Right atrium auricular region (tissue), 2 donors: ENCODE measurements at places on chromosomes 11 and 22. TPM values are rescaled to one million over a fixed set of nuclear protein-coding genes. Genes with fewer than 3 reads are reported as not detected.
A peak's percentile ranks its signal among the peaks of the same experiment; 100 is the strongest.

DNA sequence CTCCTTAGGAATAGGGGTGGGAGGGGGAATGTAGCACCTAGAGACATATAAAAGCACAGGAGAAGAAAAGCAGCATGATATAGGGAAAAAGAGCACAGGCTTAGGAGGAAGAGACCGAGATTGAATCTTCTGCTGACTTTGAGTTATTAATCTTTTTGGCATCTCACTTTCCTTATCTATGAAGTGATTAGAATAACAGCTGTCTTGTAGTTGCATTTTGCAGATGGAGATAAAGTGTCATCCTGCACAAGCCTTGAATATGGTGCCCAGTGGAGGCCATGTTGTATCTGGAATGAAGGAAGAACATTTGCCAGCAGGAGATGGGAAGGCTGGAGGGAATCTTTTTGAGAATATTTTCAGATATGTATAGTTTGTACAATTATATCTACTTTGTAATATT is 594.7 kb downstream of the NELL1 start:
- H3K4me1 ChIP-seq: no peaks in the 10 kb centered on the region
- no peak overlapping the region for H3K4me3 ChIP-seq
- no peak overlapping the region for H3K27ac ChIP-seq
- no peaks in the 10 kb centered on the region for H3K27me3 ChIP-seq
- DNase-seq: no peak

DNA sequence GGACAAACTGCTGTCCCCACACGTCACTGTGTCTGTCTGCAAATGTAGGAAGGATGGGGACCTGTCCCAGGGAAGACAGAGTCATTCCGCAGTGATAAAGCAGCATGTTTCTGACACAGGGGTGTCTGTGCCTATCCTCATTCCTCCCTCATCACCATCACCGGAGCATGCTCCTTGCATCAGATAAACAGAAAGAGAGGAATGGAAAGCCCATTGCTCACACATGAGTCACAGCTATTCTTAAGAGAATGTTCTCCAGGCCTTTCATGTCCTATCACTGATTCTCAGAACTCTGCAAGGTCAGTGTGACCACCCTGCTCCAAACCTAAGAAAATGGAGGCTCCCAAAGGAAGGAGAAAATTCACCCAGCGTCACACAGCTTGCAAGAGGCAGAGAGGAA is 38.9 kb downstream of the ZNF195 start:
- no peak for DNase-seq

DNA sequence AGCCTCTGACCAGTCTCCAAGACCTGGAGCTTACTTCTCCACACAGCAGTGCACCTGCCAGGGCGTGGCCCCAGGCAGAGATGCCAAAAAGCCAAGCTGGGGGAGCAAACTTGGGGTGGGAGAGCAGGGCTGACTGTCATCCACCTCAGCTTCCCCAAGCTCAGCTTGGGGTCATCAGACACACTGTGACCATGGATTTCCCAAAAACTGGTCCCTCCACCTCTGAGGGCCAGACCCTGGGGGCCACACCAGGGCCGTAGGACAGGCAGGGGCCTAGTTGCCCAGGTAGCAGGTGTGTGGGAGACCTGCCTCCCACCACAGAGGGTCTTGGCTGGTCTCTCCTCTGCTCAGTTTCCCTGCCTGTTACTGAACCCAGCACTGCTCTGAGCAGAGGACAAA is 30.6 kb downstream of the ARVCF start:
- no peak for DNase-seq
- H3K4me1 ChIP-seq: peaks cover 51% of the 10 kb centered on the region
- H3K27ac ChIP-seq: peak overlapping the region; percentile 97
- H3K36me3 ChIP-seq: peaks cover 7% of the 10 kb centered on the region

DNA sequence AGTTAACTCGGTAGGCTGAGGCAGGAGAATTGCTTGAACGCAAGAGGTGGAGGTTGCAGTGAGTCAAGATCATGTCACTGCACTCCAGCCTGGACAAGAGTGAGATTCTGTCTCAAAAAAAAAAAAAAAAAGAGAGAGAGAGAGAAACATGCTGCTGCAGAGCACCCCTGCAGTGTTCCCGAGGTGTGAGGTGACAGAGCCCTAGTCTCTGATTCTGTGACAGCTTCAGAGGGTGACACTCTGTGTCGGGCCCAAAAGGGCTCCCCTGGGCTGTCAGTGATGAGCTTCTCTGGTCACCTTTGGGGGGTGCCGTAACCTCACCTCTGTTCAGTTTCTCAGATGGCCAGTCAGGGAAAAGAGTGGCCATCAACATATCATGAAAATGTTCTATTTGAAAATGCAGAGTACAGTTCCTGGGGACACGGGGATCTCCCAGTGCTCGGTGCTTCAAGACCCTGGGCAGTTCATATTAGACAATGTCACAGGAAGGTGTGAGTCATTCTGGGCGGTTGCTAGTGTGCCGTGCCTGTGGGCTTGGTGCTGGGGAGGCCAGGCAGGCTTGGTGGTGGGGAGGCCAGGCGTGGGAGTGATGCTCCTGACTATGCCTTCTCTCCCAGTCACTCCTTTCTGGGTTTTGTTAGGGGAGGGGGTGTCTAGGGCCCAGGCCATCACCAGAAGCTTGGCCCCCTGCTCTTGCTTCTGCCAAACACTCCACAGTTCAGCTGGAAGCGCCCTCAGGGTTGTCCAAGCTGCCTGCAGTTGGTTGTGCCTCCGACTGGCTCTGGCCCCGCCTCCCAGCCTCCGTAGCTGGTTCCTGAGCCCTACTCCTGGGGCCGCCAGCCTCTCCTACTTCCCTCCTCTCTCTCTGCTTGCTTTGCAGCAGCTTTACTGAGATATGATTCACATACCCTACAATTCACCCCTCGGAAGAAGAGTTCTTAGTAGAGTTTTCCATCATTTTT is 52.5 kb upstream of the CLDN5 start:
- no peak overlapping the region for H3K4me3 ChIP-seq
- DNase-seq: no peak
- peak overlapping the region; percentile 44 for H3K27ac ChIP-seq
- H3K36me3 ChIP-seq: no peaks in the 10 kb centered on the region
- peaks cover 13% of the 10 kb centered on the region for H3K4me1 ChIP-seq

GRCh38 chr11:118033443-118033842 is 43.4 kb upstream of the TMPRSS4 start:
- H3K27me3 ChIP-seq: no peaks in the 10 kb centered on the region
- H3K4me1 ChIP-seq: no peaks in the 10 kb centered on the region
- no peak for DNase-seq
- no peaks in the 10 kb centered on the region for H3K36me3 ChIP-seq
- H3K4me3 ChIP-seq: no peak overlapping the region

GRCh38 chr11:5225480-5225871 is 1.4 kb downstream of the HBB start:
- H3K27me3 ChIP-seq: no peaks in the 10 kb centered on the region
- no peak overlapping the region for H3K27ac ChIP-seq
- no peak for DNase-seq
- no peaks in the 10 kb centered on the region for H3K36me3 ChIP-seq
- no peak overlapping the region for H3K4me3 ChIP-seq
- no peaks in the 10 kb centered on the region for H3K4me1 ChIP-seq

GRCh38 chr22:45240104-45240809 is 437 bp downstream of the KIAA0930 start:
- no peaks in the 10 kb centered on the region for H3K27me3 ChIP-seq
- H3K4me1 ChIP-seq: no peaks in the 10 kb centered on the region
- DNase-seq: no peak

- H3K4me3 ChIP-seq: no peak within 1 kb of the TSS
- no peak within 1 kb of the TSS for H3K27ac ChIP-seq
- H3K36me3 ChIP-seq: no peaks in the 10 kb centered on the region
- DNase-seq: no peak
- no peaks in the 10 kb centered on the region for H3K4me1 ChIP-seq
- no peaks in the 10 kb centered on the region for H3K27me3 ChIP-seq
These were observed at the start of gene SYT8 for GRCh38 chr11:1834779-1835670. TSS of gene SYT8 (plus strand) at chr11:1834990. CDS start at chr11:1835106, 116 bp downstream.

DNA sequence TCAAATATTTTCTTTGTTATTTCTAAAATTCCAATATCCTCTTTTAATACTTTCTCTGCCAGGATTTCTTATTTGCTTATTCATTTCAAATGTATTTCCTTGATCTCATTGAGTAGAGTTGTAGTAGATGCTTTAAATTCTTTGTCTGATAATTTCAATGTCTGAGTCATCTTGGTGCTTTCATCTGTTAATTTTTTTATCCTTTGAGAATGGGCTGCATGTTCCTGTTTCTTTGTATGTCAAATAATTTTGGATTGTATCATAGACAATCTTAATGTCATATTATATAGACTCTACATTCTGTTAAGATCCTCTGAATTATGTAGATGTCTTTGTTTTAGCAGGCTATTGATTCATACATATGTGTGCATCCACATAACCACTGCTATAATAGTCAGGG is 57.5 kb downstream of the MYEOV start:
- no peaks in the 10 kb centered on the region for H3K27me3 ChIP-seq
- no peak overlapping the region for H3K4me3 ChIP-seq
- H3K36me3 ChIP-seq: no peaks in the 10 kb centered on the region

DNA sequence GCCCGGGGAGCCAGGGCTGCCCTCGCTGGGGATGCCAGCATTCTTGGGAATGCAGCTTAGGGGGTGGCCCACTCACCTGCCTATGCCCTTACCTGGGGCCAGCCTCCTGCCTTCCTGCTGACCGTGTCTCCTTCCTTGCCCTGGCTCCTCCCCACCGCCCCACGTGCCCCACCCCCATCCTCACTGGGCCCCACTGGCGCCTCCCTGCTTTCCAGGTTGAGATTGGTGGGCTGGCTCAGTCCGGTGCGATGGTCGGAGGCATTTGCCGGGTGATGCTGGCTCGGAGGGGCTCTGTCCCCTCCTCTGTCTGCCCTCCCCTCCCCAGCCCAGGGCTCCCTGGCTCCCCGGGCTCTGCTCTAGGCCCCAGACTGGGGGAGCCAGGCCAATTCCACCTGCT is 34.1 kb upstream of the GRAMD4 start:
- no peaks in the 10 kb centered on the region for H3K27me3 ChIP-seq
- H3K4me3 ChIP-seq: no peak overlapping the region
- peak overlapping the region; percentile 92 for H3K27ac ChIP-seq
- no peaks in the 10 kb centered on the region for H3K36me3 ChIP-seq

GRCh38 chr11:13091373-13091772 is 82.3 kb downstream of the RASSF10 start:
- H3K4me1 ChIP-seq: no peaks in the 10 kb centered on the region
- H3K27ac ChIP-seq: no peak overlapping the region
- DNase-seq: no peak
- no peak overlapping the region for H3K4me3 ChIP-seq
- H3K36me3 ChIP-seq: no peaks in the 10 kb centered on the region

DNA sequence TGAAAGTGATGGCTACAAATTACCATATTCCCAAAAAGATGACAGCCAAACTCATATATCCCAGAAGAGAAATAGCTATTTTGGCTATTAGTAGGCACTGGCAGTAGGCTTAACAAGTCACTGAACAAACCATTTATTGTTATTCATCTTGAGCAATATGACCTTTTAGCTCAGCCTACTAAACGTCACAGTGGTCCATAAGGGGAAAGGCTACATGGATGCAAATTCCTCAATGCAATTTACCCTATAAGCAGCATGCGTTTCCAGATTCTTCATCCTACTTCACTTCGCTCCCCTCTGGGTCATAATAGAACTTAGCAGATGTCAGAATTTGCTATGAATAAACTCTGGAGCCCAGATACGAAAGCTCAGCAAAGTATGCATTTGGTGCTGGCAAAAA is 114.0 kb downstream of the SIK3 start:
- DNase-seq: no peak
- H3K36me3 ChIP-seq: no peaks in the 10 kb centered on the region
- H3K4me3 ChIP-seq: no peak overlapping the region
- H3K4me1 ChIP-seq: peaks cover 38% of the 10 kb centered on the region
- H3K27ac ChIP-seq: peak overlapping the region; percentile 34
- H3K27me3 ChIP-seq: no peaks in the 10 kb centered on the region

DNA sequence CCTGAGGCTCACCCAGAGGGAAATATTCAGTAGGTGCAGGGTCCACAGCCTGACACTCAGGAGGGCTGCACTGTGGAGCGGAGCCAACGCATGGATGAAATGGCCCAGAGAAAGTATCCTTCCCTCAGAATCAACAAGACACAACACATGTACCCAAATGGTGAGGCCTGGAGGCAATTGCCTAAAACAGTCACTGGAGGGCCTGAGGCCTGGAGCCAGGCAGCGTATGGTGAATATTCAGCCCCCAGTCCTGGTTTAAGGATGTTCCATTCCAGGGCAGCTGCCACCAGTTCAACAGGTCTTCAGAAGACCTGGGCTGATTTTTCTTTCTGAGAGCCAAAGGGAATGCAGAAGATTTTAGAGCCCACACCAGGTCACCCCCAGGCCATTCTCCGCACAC is 264.8 kb downstream of the INSC start:
- H3K27me3 ChIP-seq: no peaks in the 10 kb centered on the region
- DNase-seq: no peak
- H3K27ac ChIP-seq: no peak overlapping the region

- no peak overlapping the region for H3K27ac ChIP-seq
- H3K4me3 ChIP-seq: no peak overlapping the region
These were observed 85.2 kb upstream of the VPREB1 start for GRCh38 chr22:22159384-22159783.

GRCh38 chr22:42548597-42549330 is 5.0 kb upstream of the SERHL2 start:
- no peak overlapping the region for H3K4me3 ChIP-seq
- H3K36me3 ChIP-seq: no peaks in the 10 kb centered on the region
- no peaks in the 10 kb centered on the region for H3K4me1 ChIP-seq
- no peaks in the 10 kb centered on the region for H3K27me3 ChIP-seq

GRCh38 chr11:20840341-20840740 is 171.0 kb downstream of the NELL1 start:
- H3K36me3 ChIP-seq: no peaks in the 10 kb centered on the region
- H3K4me3 ChIP-seq: no peak overlapping the region
- no peaks in the 10 kb centered on the region for H3K27me3 ChIP-seq
- no peak for DNase-seq

GRCh38 chr11:32309530-32310213 is 125.7 kb downstream of the WT1 start:
- H3K4me3 ChIP-seq: no peak overlapping the region
- no peak for DNase-seq
- no peaks in the 10 kb centered on the region for H3K36me3 ChIP-seq
- H3K27me3 ChIP-seq: no peaks in the 10 kb centered on the region

The TCN1 gene
- total RNA-seq: not detected

The STX5 gene
- total RNA-seq: 15.2 TPM

The SYCE3 gene
- not detected for total RNA-seq

The TIRAP gene
- total RNA-seq: 7.4 TPM

The ALDH3B1 gene
- 21.6 TPM for total RNA-seq

The CRYAB gene
- total RNA-seq: 3,608 TPM

The ART5 gene
- 0.86 TPM for total RNA-seq

The TRAF6 gene
- total RNA-seq: 10.0 TPM

The SCGB1C1 gene
- not detected for total RNA-seq

The LMO2 gene
- 13.1 TPM for total RNA-seq

The CELSR1 gene
- 9.6 TPM for total RNA-seq

The SPDYC gene
- not detected for total RNA-seq

The TENM4 gene
- 0.98 TPM for total RNA-seq

The KLHL35 gene
- total RNA-seq: 1.4 TPM

The CAPN1 gene
- 93.0 TPM for total RNA-seq

The REXO2 gene
- 144 TPM for total RNA-seq

The TPBGL gene
- 0.15 TPM for total RNA-seq

The SMC1B gene
- total RNA-seq: not detected

The OR51V1 gene
- total RNA-seq: not detected

The RTN4RL2 gene
- total RNA-seq: 0.94 TPM

The MMP13 gene
- not detected for total RNA-seq

The C11orf86 gene
- total RNA-seq: not detected

The HTR3A gene
- 0.24 TPM for total RNA-seq
